Mesothelial cell of epicardium (in vitro differentiated cells): ENCODE measurements at places on chromosomes 16 and 17.

GRCh38 chr17:39618246-39618913, 8.4 kb upstream of the PPP1R1B start:
- no peak for DNase-seq

- no peak for DNase-seq
These were observed 171.8 kb downstream of the WSCD1 start for GRCh38 chr17:6241996-6242395.

DNA sequence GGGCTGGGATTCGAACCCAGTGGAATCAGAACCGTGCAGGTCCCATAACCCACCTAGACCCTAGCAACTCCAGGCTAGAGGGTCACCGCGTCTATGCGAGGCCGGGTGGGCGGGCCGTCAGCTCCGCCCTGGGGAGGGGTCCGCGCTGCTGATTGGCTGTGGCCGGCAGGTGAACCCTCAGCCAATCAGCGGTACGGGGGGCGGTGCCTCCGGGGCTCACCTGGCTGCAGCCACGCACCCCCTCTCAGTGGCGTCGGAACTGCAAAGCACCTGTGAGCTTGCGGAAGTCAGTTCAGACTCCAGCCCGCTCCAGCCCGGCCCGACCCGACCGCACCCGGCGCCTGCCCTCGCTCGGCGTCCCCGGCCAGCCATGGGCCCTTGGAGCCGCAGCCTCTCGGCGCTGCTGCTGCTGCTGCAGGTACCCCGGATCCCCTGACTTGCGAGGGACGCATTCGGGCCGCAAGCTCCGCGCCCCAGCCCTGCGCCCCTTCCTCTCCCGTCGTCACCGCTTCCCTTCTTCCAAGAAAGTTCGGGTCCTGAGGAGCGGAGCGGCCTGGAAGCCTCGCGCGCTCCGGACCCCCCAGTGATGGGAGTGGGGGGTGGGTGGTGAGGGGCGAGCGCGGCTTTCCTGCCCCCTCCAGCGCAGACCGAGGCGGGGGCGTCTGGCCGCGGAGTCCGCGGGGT, at the start of gene CDH1:
CDH1 (plus strand) TSS at position 247 of the 684 bp plus-strand sequence; CDS start at position 371, 124 bp downstream.
- DNase-seq = peak; percentile 83

DNA sequence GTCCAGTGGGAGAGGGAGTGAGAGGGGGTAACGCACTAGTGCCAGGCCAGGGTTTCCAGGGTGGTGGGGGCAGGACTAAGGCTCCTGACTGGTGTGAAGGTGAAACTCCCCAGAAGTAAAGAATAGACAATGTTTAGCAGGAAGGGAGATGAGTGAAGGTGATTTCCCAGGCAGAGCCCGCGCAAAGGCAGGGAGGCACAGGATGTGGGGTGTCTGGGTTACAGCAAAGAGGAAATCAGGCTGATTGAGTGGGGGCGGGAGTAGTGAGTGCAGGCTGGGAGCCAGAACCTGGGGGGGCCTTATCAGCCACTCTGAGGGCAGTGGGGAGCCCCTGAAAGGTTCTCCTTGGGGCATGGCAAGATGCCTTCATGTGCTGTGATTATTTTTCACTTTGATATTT, 167.5 kb downstream of the UTP18 start:
- DNase-seq = no peak

GRCh38 chr17:41029633-41030245, at the start of gene KRTAP1-4:
TSS of gene KRTAP1-4 (minus strand) at chr17:41030195. CDS start at chr17:41030078, 117 bp downstream.
- DNase-seq = no peak

DNA sequence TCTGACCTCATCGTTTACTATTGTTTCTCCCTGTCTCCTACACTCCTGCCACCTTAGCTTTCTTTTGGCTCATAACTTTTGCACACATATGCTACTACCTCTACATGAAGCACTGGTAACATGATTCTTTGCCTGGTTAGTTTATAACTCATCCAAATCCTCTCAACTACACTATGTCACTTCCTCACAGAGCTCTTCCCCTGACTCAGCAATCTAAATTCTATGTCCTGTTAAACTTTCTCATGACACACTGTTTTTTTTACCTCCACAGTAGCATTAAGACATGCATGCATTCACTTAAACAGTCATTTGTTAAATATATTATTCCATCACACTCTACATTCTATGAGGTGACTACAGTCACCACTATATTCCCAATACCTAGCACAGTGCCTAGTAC, 19.7 kb downstream of the APPBP2 start:
- no peak for DNase-seq

DNA sequence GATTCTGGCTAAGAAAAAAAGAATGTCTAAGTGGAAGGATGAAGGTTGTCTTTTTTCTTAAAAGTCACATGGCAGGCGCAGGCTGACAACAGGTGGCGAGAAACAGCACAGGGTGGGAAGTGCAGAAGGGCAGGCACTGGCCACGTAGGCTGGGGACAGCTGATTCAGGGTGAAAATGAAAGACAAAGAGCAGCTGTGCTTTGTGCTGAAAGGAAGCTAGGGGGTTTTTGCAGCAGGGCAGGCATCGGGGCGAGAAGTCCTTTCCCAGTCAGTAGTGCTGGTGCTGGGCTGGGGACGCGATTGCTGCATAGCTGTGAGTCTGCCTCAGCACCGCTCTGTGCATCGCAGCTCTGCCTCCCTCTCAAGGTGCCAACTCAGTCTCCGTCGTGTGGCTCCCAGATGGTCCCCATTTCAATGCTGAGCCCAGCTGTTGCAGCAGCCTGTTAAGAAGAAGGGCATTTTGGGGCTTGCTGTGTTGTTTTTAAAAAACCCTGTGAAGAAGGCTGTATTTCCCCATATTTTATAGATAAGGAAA, 183.1 kb upstream of the CCL2 start:
- no peak for DNase-seq

- no peak for DNase-seq
These were observed 629.0 kb upstream of the CDH8 start for GRCh38 chr16:62665269-62665668.

DNA sequence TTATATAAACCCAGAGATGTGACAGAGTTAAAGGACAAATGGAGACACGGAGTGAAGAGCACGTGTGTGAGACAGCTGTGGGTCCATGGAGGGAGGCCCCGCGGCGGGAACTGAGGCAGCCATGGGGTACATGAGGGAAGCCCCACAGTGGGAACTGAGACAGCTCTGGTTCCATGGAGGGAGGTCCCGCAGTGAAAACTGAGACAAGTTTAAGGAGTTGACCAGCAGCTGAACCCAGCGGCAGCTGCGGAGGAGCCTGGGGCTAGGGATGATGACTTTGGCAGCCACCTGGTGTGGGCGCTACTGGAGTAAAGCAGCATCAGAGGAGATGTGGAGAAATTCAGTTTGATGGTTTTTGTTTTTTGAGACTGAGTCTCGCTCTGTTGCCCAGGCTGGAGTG, 185.1 kb downstream of the RPTOR start:
- DNase-seq = no peak

DNA sequence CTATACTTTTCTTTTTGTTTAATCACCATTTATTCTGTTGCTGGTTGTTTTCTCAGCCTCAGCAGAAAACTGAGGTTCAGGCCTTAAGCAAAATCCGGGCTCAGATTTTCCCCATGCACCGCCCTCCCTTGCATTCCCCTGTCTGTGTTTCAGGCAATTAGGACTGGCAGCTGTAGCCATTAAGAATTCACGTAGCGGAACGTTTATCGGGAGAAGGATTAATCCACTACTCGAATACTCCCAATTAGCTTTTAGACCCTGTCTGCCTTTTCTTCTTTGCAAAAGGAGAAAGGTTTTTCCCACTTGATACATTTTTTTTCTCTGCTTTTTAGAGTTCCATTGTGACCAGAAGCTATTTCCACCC, 173.1 kb downstream of the RPTOR start:
- DNase-seq = no peak

- no peak for DNase-seq
These were observed 18.6 kb downstream of the FLOT2 start for GRCh38 chr17:28878981-28879380.

DNA sequence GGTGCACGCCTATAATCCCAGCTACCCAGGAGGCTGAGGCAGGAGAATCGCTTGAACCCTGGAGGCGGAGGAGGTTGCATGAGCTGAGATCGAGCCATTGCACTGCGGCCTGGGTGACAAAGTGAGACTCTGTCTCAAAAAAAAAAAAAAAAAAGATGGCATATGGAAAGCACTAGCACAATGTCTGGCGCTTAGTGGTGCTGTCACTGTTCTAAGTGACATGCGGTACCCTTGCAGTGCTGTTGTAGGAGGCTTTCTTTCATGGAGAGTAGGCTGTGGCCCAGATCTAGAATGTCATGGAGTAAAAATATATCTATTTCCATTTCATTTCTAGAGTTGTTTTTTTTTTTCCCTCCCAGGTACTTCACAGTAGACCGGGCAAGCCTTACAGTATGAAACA, 14.6 kb upstream of the METTL9 start:
- DNase-seq = no peak

DNA sequence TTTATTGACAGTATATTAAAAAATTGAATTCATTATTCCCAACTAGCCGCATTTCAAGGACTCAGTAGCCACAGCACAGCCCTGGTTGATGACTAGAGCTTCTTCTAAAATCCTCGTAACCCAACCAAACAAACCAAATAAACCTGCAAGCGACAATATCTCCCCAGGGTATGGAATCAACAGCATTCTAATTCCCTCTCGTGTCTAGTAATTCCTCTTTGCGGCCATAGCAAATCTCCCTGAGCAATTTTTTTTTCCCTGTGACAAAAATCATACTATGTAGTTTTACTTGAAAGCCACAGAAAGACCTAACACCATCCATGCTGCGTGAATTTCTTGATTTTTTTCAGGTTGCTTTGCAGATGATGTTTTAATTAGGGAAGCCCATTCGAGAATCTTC, 143.4 kb upstream of the MYOCD start:
- DNase-seq = no peak

GRCh38 chr16:55000595-55000994, 69.9 kb downstream of the IRX5 start:
- no peak for DNase-seq

DNA sequence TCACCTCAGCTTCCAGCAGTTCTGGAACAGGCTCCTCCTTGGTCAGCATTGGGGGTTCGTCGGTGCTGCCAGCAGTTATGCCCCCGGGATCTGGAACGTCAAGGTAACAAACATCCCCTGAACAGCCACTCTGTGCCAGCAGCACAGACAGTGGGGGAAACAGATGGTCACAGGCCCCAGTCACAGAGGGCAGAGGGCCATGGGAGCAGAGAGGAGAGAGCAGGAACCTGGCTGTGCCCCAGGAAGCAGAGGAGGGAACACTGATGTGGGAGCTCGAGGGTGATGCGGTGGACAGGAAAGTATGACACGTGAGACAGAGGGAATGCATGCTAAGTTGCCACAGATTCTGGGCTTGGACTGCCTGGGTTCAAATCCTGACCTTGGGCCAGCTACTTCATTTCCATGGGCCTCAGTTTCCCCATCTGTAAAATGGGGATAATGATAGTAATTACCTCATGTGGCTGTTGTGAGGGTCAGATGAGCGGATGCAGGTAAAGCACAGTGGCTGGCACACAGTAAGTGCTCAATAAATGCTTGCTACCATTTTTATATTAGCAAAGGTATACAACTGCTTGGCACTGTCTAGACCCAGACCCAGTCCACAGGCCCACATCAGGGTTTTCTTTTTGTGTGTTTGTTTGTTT, 4.9 kb downstream of the BCL7C start:
- DNase-seq = no peak

- DNase-seq = no peak
These were observed 5.4 kb upstream of the CHRNE start for GRCh38 chr17:4908301-4908700.

DNA sequence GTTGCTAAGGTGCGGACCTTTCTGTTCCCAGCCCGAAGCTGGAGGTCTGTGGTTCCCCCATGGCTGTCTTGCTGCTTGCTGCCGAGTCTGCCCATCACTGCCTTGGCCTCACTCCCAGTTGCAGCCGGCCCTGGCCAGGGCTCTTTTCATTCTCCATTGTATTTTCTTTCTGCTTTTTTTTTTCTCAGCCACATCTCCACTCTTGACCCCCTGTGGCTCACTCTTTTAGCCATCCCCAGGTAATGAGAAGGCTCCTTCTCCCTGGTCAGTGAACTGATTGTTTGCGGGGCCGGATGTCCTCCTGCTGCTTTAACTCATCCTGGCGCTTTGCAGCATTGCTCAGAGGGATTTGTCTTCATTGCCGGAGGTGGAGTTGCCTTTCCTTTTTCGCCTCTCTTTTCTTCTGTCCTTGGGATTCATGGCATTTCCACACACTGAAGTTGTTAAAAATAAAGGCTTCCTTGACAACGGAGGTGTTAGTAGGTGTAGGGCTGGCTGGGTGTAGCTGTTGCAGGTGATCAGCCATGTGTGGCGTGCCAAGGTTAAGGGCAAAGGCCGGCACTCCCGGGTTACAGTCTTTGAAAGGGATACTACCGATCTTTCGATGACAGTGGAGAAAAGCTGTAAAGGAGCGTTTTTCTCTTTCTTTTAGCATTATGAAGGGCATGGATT, 34.1 kb downstream of the MAP2K6 start:
- no peak for DNase-seq

- no peak for DNase-seq
These were observed 100.2 kb downstream of the SYCE1L start for GRCh38 chr16:77299395-77299794.

DNA sequence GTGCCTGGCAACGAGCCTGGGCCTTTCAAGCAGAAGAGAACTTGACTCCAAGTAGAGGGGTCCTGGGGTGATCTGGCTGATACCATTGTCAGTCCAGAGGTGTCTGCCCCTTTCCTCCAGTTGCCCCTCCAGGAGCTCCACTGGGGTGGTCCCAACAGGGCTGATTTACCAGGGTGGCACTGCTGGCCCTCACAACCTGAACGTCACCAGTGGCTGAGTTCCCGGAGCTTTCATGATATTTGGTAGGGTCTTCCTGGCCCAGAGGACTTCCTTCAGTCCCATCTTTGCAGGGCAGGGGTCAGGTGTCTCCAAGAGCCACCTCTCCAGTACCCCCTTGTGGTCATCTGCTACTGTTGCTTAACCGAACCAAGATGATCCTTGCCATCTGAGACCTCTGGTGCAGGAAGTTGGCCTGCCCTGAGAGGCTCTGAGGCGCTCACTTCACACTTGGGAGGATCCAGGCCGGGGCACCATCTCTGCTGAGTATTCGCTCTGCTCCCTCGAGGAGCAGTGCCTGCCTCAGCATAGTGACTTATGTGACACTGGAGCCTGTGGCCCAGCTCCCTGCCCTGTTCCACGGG, 3.5 kb downstream of the LIMD2 start:
- no peak for DNase-seq

- no peak for DNase-seq
These were observed 179.7 kb downstream of the RBFOX3 start for GRCh38 chr17:79431175-79431574.

DNA sequence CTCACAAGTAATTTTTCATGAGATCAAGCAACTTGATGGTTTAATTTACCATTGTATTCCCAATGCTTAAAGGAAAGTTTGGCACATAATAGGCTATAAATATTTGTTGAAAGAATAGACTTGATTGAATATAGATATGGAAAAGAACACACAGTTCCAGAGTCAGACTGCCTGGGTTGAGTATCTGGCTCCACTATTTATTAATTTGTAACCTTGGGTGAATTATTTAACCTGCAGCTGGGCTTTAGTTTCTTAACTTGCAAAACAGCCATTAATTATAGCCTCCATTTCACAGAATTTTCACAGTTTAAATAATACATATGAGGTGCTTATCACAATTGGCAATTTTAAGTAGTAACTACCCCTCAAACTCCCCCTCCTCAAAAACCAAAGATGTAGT, 73.6 kb downstream of the NCOR1 start:
- DNase-seq = no peak

GRCh38 chr16:88317613-88317965, 65.2 kb upstream of the ZNF469 start:
- no peak for DNase-seq

GRCh38 chr17:82303944-82304808, 13.2 kb downstream of the CD7 start:
- DNase-seq = no peak
